ENCODE measurements at places on chromosomes 5 and 9. TPM values are rescaled to one million over a fixed set of nuclear protein-coding genes. Genes with fewer than 3 reads are reported as not detected.

DNA sequence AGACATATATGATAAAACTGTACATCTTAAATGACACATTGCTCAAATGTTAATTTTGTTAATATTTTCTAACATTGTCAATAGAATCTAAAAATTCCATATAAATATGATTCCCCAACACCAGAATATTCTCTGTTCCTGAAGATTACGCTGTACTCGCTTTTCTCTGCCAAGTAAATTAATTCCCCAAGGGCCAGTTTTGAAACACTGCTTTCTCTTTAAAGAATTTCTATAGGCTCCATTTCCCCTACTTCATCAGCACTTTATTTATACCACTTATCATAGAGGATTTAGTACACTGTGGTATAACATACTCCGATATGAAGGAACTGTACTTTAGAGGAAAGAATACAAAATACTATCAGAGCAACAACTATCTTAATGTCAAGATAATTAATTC, 101.4 kb upstream of the ACOT12 start:
- H3K27me3 ChIP-seq: no peaks in the 10 kb centered on the region
- H3K4me3 ChIP-seq: no peak overlapping the region
- no peaks in the 10 kb centered on the region for H3K36me3 ChIP-seq
- no peaks in the 10 kb centered on the region for H3K4me1 ChIP-seq
- DNase-seq: no peak

- DNase-seq: peak; percentile 82
- H3K27me3 ChIP-seq: no peaks in the 10 kb centered on the region
- H3K4me3 ChIP-seq: no peak overlapping the region
- peaks cover 12% of the 10 kb centered on the region for H3K4me1 ChIP-seq
- H3K36me3 ChIP-seq: no peaks in the 10 kb centered on the region
These were observed 132.4 kb downstream of the DAB2IP start for GRCh38 chr9:121783521-121784507.

DNA sequence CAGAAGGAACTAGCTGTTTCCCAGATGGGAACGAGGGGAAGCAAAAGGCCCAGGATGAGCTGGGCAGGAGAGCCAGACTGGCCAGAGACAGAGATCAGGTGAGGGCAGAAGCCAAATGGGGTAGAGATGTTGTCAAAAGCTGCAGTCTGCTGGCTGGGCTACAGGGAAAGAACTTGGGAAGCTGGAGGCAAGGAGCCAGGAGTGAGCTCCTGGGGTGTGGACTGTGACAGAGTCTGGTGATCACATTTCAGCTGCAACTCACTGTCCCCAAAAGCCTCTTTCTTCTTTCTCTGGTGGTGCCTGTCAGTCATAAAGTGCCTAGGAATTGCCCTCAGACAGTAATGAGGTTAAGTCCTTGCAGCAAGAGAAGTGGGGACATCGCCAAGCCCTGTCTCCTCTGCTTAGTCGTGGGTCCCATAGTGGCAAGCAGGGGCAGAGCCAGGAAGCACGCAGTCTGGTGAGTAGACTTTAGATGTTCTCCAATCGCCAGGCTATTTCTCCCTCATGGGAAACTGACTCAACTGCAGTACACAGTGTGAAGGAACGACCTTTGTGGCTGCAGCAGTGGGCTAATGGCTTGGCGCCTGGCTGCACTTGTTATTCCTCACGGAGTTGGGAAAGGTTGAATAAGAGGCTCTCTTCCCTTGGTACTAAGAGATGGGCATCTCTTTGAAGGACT, 2.5 kb upstream of the FSD1L start:
- H3K27ac ChIP-seq: no peak overlapping the region
- H3K27me3 ChIP-seq: no peaks in the 10 kb centered on the region
- H3K4me1 ChIP-seq: peaks cover 13% of the 10 kb centered on the region
- H3K36me3 ChIP-seq: no peaks in the 10 kb centered on the region
- DNase-seq: no peak
- H3K4me3 ChIP-seq: no peak overlapping the region

DNA sequence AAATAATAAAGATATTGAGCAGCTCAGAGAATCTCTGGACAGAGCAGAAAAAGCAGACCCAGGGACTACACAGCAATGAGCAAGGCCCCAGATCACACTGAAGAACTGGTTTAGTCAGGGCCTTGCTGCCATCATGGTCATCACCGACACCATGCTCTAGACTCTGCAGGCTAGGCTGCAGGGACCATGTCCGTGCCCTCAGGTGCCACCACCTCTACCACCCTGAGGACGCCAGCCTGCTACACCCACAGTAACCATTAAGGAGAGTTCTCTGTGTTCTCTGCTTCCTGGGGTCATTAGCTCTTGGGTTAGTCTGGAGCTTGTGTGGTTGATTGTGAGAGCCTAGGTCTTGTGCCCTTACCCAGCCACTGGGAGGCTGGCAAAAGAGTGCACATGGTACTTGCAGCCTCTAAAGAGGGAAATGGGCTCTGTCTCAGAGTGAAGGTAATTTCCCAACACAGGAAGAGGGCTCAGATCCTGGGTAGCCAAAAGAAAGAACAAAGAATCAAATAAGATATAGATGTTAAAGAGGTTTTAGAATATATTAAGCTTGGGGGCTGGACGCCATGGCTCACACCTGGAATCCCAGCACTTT, 31.9 kb upstream of the JADE2 start:
- H3K4me3 ChIP-seq: no peak overlapping the region
- no peak overlapping the region for H3K27ac ChIP-seq
- no peaks in the 10 kb centered on the region for H3K36me3 ChIP-seq
- no peaks in the 10 kb centered on the region for H3K27me3 ChIP-seq
- no peak for DNase-seq

DNA sequence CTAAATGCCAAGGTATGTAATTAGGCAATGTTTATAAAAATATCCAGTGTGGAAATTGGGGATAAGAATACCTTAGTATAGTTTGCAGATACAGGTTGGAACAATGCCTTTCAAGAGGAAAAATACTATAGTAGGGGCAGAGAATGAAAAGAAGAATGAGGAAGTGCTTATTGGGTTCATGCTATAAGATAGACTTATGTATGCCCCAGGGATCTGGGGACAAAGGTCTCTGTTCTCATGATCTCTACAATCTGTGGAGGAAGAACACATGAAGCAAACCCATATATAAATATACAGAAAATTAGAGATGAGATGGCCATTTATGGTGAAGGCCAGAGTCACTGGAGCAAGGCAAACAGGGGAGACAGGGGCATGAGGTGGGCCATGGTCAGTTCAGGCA, 106.5 kb upstream of the DAB2 start:
- no peak for DNase-seq
- peaks cover 11% of the 10 kb centered on the region for H3K27me3 ChIP-seq
- H3K4me3 ChIP-seq: no peak overlapping the region

DNA sequence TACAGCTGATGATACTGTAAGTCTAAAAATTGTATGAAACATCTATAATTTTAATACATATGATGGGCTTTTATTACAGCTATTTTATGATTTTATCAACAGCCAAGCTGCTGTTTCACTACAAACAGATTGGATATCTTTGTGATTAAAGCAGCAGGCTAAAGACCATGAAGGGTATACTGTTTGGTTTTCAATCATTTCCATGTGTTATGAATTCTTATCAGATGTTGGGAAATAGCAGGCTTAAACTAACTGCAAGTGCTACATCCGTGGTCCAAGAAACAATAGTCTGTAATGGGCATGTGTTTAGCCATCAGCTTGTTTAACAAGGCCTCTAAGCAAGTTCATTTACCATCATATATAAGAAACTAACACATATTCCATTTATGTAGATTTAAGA, 107.5 kb downstream of the CWC27 start:
- H3K27ac ChIP-seq: no peak overlapping the region
- no peak overlapping the region for H3K4me3 ChIP-seq
- DNase-seq: no peak
- H3K36me3 ChIP-seq: no peaks in the 10 kb centered on the region
- H3K4me1 ChIP-seq: no peaks in the 10 kb centered on the region
- H3K27me3 ChIP-seq: no peaks in the 10 kb centered on the region

DNA sequence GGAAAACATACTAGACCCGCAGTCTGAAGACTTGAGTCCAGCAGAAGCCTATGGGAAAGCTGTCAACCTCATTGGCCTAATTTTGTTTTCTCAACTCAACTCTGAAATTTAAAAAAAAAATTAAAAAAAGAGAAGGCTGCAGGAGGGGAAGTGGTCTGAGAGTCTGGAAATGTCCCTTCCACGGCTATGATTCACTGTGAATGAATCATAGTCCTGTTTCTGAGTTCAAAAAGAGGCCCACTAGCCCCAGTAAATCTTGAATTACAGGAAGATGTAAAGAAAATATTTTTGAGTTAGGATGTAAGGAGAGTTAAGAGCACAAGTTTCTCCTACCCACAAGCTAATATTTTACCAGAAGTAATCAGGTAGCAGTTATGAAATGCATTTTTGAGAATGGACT, 565.5 kb upstream of the DMAC1 start:
- H3K27ac ChIP-seq: no peak overlapping the region
- no peak for DNase-seq
- H3K4me1 ChIP-seq: no peaks in the 10 kb centered on the region

Gene VDAC1
- polyA plus RNA-seq: 101 TPM

Gene KLF4
- not detected for polyA plus RNA-seq

Gene FOXD4L3
- polyA plus RNA-seq: not detected

Gene ANKRD18A
- polyA plus RNA-seq: 0.39 TPM

Gene CETN3
- 31.0 TPM for polyA plus RNA-seq

Gene KLHL3
- polyA plus RNA-seq: 2.8 TPM

Gene PCDHGB7
- polyA plus RNA-seq: not detected

Gene CCDC171
- 0.05 TPM for polyA plus RNA-seq
